Right atrium auricular region (tissue), 2 donors: ENCODE measurements at places on chromosomes 2 and 18. TPM values are rescaled to one million over a fixed set of nuclear protein-coding genes. Genes with fewer than 3 reads are reported as not detected.

SPDYA gene
- 0.30 TPM for total RNA-seq

GRCh38 chr2:134320930-134321329, 67.1 kb downstream of the MGAT5 start:
- no peaks in the 10 kb centered on the region for H3K4me1 ChIP-seq
- DNase-seq = no peak
- H3K27ac ChIP-seq = no peak overlapping the region
- no peaks in the 10 kb centered on the region for H3K27me3 ChIP-seq

- no peak overlapping the region for H3K4me3 ChIP-seq
- H3K4me1 ChIP-seq = no peaks in the 10 kb centered on the region
- H3K27me3 ChIP-seq = no peaks in the 10 kb centered on the region
- H3K27ac ChIP-seq = no peak overlapping the region
These were observed 106.1 kb upstream of the HDAC4 start for GRCh38 chr2:239506961-239507360.

GRCh38 chr2:145029873-145030272, 510.0 kb upstream of the ZEB2 start:
- no peak overlapping the region for H3K4me3 ChIP-seq
- H3K27me3 ChIP-seq = no peaks in the 10 kb centered on the region
- DNase-seq = no peak
- H3K27ac ChIP-seq = no peak overlapping the region
- no peaks in the 10 kb centered on the region for H3K36me3 ChIP-seq

DNA sequence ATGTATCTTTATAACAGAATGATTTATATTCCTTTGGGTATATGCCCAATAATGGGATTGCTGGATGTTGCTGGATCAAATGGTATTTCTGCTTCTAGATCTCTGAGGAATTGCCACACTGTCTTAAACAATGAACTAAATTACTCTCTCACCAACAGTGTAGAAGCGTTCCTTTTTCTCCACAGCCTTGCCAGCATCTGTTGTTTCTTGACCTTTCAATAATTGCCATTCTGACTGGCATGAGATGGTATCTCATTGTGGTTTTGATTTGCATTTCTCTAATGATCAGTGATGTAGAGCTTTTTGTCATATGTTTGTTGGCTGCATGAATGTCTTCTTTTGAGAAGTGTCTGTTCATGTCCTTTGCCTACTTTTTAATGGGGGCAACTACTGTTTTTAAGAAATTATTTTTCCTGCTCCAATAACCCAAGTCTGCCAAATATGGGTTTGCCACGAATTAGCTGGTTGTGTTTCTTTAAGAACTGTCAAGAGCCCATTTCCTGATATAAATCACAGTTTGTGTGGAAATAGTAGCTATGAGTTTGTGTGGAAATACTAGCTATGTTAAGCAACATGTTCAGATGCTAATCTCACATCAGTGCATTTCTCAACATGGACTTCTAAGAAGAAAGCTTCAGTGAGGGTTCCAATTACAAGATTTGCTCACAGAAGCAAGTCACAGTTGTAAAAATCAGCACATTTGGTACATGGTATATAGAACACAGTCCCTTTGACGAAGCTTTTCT, 259.4 kb downstream of the ANAPC1 start:
- no peaks in the 10 kb centered on the region for H3K27me3 ChIP-seq
- DNase-seq = no peak
